ENCODE measurements at places on chromosomes 6 and 20.

- DNase-seq, result no peak
Measured at GRCh38 chr6:26359765-26360164, 5.2 kb upstream of the BTN3A2 start.

DNA sequence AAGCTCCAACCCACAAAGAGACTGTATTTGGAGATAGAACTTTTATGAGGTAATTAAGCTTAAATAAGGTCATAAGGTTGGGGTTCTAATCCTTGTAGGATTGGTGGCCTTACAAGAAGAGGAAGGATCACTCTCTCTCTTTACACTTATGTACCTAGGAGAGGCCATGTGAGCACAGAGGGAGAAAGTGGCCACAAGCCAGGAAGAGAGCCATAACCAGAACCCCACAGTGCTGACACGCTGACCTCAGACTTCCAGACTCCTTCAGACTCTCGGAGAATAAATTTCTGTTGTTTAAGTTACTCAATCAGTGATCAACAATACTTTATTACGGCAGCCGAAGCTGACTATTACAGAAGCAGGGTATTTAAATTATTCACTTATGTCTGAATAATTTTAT lies 430.5 kb upstream of the EPHA7 start:
- no peak for DNase-seq

GRCh38 chr6:138498629-138499302 lies 528 bp downstream of the NHSL1 start:
- DNase-seq, result no peak

DNA sequence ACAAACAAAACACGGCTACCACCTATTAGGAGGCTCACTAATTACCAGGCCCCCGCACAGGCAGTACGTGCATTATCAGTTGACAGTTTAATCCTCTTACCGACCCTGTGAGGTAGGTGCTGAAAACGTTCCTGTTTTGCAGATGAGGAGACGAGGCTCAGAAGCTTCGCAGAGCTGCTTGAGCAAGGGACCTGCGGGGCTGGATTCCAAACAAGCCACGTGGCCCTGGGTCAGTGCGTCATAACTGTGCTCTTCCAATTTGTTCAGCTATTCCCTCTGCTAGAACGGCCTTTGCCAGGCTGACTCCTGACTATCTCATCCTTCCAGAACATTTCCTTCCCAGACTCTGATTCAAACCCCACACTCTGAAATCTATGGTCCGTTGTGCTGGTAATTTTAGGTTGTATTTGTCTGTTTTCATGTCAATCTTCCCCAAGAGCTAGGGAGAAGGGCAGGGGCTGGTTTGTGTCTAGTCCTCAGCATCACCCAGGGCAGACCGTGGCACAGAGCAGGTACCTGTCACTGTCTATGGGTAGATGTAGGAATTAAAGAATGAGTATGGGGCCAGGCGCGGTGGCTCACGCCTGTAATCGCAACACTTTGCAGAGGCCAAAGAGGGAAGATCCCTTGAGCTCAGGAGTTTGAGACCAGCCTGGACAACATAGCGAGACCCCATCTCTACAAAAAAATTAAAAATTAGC lies 28.8 kb upstream of the TLDC2 start:
- no peak for DNase-seq

GRCh38 chr6:44735630-44735963 lies 348.1 kb downstream of the CDC5L start:
- DNase-seq, result no peak

GRCh38 chr20:709991-710779 lies 34.6 kb upstream of the SCRT2 start:
- DNase-seq, result no peak

DNA sequence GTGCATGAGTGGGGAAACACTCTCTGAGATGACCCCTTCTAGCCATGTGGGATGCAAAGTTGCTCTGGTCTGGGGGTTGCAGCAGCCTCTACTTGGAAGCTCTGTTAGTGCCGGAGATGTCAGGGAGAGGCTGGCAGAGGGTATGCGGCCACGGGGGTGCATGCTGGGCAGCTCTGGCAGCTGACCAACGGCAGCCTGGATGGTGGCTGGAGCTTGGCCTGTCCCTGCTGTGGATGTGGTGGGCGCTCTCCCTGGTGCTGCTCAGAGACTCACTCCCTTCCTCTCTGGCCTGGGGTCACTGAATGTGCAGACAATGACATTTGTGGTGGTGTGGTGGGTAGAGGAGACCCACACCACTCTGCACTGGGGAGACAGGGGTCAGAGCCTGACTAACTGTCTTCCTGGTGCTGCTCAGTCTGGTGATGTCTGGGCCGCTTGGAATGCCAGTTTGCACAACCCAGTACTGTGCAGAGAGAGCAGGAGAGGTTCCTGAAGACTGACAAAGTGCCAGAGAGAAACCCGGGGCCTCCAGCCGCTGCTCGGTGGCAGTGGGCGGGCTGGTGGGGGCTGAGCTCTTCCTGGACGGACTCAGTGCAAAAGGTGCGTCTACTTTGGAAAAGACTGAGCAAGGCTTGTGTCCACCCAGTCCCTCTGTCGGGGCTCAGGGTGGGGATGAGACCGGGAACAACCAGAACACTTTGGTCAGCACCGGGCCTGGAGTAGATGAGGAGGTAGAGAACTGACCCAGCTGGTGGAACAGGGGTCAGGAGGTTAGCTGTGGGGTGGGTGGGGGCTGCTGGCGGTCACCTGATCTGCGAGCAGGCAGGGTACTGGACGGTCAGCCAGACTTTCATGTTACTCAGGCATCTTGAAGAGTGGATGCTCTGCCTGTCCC lies 2.7 kb downstream of the MYT1 start:
- no peak for DNase-seq

- no peak for DNase-seq
Measured at GRCh38 chr6:110095935-110096334, 83.5 kb downstream of the WASF1 start.

- DNase-seq, result peak; percentile 80
Measured at GRCh38 chr6:37048851-37049757, 43.6 kb downstream of the FGD2 start.

GRCh38 chr6:69580706-69581105 lies 216.1 kb downstream of the LMBRD1 start:
- no peak for DNase-seq

- DNase-seq, result no peak
Measured at GRCh38 chr6:33616913-33617312, 4.2 kb upstream of the ITPR3 start.

DNA sequence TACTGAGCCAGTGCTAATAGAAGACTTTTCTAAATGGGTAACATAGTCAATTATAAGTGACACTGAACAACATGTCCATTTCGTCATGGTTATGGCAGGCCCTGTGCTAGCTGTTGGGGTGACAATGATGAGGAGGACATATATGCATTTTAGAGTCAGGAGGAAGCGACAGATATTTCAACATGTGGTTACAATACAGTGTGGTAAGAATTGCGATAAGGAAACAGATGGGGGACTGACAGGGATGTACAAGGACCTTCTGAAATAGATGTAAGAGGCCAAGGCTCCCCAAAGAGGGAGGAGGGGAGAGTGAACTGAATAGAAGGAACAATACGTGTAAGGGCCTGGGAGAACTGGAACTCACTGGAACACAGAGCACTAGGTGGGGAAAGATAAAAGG lies 11.7 kb downstream of the MMP24 start:
- DNase-seq, result no peak

GRCh38 chr6:111445861-111446267 lies 37.2 kb downstream of the REV3L start:
- DNase-seq, result no peak

GRCh38 chr6:95364016-95364604 lies 213.2 kb upstream of the MANEA start:
- no peak for DNase-seq

GRCh38 chr6:33907227-33907626 lies 103.4 kb upstream of the MLN start:
- DNase-seq, result no peak

DNA sequence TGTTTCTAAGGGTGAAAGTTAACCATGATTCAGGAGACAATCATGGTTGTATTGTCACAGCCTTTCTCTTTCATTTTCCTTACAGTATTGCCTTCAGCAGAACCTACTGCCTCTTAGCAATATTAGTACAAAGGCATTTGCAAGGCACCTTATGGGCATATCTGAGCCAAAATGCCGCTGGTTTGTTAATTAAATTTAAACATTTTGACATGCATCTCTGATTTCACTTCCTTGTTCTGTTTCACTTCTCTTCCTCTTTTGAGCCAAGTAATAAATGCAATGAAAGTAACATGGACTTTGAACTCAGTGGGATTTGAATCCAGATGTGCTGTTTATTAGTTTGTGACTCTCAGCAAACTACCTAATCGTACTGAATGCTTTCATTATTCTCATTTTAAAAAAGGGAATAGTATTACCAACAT lies 467.4 kb upstream of the CITED2 start:
- no peak for DNase-seq

DNA sequence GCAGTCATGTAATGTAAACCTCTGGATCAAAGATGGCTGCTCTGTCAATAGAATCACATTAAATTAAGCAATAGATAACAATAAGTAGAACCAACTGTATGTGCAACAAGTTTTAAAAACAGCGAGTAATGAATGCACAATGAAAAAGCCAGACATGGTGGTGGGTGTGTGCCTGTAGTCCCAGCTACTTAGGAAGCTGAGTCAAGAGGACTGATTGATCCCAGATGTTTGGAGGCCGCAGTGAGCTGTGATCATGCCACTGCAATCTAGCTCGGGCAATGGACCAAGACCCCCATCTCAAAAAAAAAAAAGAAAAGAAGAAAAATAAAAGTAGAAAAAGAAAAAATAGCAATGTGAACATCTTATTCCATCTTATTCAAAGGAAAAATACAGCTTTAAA lies 558.7 kb upstream of the MMS22L start:
- DNase-seq, result no peak

DNA sequence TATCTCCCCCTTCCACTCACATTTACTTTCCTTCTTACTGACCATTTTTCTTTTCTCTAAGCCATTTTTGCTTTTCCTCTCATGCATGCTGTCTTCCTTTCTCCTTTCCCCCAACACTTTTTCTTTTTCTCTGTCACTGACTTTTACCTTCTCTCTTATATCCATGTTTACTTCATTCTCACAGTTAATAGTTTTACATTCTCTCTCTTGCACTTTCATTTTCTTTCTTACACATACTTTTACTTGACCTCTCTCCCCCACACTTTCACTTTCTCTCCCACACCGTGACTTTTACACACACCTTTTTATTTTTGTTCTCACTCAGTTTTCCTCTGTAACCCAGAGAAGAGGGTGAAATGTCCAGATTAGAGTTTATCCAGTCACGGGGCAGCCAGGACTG lies 636.3 kb downstream of the PTPRT start:
- DNase-seq, result no peak

DNA sequence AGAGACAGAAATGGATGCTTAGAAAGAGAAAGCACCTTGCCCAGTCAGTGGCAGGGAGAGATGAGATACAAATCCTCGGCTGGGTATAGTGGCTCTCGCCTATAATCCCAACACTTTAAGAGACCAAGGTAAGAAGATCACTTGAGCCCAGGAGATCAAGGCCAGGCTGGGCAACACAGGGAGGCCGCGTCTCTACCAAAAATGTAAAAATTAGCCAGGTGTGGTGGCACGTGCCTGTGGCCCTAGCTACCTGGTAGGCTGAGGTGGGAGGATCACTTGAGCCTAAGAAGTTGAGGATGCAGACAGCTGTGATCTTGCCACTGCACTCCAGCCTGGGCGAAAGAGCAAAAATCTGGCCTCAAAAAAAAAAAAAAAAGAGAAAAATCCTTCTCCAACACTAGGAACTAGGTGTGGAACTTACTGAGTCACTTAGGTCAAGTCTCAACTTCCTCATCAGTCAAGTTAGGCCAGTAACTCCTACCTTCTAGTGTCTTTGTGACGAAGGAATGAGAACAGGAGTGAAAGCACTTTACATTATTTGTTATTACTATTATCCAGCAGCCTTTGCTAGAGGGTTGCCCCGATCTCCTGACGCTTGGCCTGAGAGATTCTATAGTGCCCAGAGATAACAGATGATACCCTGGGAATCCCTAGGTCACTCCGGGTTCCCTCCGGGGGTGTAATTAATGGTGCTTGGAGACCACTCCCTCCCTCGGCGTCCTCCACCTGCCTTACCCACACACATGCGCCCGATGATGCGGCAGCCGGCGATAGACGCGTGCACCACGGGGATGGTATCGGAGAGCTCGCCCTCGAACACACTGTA lies 918 bp downstream of the EIF6 start:
- no peak for DNase-seq

DNA sequence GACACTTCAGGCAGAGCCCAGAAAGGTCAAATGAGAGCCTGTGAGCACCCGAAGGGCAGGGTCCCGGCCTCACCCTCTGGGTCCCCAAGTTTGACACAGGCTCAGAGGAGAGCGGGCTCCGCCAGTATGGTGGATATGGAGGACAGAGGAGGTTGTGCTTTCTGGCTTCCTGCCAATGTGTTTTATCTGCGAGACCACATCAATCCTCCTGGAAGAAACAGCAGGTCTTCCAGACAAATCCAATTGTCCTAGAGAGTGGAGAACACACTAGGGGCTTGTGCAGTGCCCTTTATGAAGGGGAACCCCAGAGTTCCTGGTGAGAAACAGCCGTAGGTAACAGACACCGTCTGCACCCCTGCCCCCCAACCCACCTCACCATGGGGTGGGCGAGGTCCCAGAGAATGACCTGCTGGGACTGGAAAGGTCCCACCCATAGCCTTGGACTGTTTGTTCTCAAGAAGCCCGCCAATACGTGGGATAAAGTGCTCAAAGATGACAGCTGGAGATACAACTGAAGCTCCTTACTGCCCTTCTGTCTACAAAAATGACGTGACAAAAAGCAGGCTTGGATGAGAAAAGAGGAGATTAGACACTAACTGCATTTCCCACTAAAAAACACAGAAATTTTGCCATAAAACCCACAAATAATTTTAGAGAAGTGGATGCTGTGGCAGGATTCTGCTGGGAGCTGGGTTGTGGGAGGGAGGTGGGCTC lies 23.9 kb upstream of the SSTR4 start:
- no peak for DNase-seq

DNA sequence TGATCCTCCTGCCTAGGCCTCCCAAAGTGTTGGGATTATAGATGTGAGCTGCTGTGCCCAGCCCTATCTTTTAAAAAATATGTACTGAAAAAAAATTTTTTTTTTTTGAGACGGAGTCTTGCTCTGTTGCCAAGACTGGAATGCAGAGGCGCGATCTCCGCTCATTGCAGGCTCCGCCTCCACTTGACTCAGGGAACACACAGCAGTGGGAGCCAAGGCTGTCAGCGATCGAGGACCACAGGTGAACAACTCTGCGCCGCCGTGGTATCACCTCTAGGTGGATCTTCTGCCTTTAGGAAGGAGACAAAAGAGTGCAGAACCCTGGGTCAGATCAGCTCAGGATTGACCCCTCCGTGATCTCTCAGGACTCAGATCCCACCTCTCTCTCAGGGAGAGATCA lies 13.7 kb downstream of the RAET1E start:
- no peak for DNase-seq

DNA sequence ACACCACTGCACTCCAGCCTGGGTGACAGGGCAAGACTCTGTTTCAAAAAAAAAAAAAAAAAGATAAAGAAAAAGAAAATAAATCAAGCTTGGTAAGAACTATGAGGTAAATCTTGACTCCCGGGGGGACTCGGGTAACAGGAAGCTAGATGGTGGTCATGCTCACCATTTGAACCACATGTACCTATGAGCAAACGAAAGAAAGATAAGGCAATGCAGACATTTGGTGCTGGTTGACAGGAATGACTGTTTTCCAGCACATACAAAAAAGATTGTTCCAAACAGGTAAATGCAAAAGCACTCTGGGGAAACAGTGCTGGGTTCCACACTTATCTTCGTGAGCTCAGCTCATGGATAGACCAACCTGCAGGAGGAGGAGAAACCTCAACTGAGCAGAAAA lies 22.8 kb upstream of the PTPN1 start:
- DNase-seq, result no peak

All from activated CD4-positive, alpha-beta T cell treated with anti-CD3 and anti-CD28 coated beads for 4 hours (primary cell).